Stimulated activated CD4-positive, alpha-beta T cell treated with anti-CD3 and anti-CD28 coated beads, TNF-alpha, amount 100 ng/mL, for 4 hours (primary cell): ENCODE measurements at places on chromosomes 5 and 9.

DNA sequence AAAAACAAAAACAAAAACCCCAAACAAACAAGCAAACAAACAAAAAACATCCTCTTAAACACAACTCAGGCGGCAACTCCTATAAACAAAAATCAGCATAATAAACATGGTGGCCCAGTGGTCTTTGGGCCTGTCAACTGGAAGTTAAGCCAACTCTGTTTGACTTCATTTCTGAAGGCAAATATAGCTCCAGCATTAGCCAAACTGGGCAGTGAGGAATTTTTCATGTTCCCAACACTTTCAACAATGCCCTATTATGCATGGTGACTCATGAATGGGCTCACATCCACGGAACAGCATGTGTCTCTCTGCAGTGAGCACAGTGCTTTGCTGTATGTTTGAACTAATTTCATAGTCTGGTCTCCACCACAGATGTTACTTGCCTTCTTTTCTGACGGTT is 143.9 kb upstream of the STC2 start:
- no peak for DNase-seq

GRCh38 chr9:89058906-89059305 is 67.6 kb downstream of the S1PR3 start:
- no peak for DNase-seq

DNA sequence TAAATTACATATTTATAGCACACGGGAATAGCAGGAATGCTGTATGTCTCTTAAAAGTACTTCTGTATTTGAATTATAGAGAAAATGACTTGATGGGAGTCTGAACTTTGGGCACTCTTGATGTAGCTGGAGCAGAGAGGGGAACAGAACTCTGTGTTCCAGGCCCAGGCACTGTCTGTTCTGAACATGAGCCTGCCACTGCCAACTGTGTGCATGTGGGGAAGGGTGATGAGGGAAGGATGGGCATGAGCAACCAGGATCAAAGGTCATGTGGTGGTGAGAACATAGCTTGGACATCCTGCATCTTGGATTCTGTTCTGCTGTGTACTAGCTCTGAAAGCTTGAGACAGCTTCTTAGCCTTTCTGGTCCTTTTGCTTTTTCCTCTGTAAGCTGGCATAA is 16.4 kb upstream of the ZBED3 start:
- DNase-seq = no peak

- no peak for DNase-seq
Measured at GRCh38 chr5:127567026-127567768, 49.8 kb downstream of the PRRC1 start.

DNA sequence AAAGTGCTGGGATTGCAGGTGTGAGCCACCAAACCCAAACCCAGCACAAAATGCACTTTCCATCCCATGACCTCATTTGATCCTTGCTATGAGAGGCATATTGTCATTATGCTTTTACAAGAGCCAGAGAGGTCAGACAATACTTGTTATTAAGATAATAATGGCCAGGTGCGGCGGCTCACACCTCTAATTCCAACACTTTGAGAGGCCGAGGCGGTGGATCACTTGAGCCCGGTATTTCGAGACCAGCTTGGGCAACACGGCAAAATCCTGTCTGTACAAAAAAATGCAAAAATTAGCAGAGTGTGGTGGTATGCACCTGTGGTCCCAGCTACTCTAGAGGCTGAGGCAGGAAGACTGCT is 55.9 kb upstream of the IL17B start:
- no peak for DNase-seq

GRCh38 chr5:34042321-34042720 is 692 bp downstream of the C1QTNF3 start:
- no peak for DNase-seq

DNA sequence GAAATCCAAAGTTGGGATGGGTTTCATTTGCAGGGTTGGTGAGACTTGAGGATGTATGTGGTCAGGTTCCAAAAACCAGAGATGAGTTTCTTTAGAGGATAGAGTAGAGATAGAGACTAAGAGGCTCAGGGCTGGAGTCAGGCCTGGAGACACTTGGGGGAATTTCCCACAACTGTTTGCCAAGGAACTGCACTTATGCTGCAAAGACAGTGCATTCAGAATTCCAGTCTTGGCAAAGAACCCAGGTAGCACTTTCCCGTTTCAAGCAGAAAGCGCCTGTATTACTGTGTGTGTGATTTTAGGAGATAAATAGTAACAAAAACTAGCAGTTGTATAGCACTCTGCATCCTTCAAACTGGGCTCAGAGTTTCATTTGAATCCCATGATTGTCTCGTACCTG is 55.4 kb downstream of the SNCAIP start:
- DNase-seq = no peak

DNA sequence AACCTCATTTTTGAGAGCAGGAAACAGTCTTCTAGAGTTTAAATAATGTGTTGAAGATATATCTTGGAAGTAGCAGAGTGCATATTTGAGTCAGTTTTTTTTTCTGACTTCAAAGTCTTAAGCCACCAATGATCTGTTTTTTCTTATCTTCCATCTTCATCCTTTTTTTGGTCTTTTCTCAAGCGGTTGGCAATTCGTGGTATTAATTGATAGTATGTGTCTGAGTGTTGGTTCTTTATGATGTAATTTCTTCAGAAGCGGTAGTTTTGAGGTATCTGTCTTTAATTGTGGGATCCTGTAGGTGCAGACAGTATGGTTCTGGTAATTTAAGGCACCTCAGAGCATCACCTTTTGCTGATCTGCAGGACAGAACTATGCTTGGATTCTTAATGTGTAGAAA is 3.9 kb downstream of the CSNK1G3 start:
- DNase-seq = no peak

GRCh38 chr9:11968631-11969030 is 724.6 kb upstream of the TYRP1 start:
- DNase-seq = no peak

DNA sequence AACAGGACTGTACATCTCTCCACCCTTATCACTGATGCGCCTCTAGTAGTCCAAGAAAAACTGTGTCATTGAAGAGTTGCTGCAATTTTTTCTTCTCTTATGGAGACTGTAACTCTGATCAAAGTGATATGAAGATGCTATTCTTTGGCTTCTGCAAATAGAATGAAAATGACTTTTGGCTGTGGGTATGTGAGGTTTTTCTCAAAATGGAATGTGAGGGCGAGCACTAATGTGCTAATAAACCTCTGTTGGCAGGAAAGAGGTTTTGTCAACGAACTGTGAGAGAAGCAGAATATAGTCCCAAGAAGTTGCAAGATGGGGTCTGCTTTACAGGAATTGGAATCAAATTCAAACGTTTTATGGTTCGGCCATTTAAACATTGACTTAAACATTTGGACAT is 252.0 kb upstream of the GAS1 start:
- no peak for DNase-seq

DNA sequence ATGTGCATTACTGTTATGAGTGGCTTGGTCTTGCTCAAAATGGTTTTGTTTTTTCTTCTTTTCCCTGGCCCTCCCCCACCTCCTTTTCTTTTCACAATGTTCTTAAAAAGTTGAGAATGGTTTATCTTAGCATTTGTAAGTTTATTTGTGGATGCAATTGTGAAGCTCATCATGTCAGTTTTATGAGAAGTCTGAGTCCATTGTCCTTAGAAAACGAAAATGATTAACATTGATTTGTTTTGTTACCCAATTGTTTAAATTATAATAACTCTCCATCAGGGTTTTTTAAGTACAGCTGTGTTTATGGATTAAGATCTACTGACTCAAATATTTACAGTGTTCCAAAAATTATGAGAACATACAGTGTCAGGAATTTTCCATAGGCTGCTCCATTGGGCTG is 511.3 kb upstream of the PAPPA start:
- no peak for DNase-seq

DNA sequence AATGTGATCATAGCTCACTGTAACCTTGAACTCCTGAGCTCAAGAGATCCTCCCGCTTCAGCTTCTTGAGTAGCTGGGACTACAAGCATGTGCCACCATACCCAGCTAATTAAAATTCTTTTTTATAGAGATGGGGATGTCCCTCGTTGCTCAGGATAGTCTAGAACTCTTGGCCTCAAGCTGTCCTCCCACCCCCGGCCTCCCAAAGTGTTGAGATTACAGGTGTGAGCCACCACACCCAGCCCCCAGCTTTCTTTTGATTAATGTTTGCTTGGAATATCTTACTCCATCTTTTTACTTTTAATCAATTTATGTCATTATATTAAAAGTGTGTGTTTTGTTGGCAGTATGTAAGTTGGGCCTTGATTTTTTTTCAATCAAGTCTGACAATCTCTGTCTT is 59.4 kb upstream of the EXOC3 start:
- DNase-seq = no peak

DNA sequence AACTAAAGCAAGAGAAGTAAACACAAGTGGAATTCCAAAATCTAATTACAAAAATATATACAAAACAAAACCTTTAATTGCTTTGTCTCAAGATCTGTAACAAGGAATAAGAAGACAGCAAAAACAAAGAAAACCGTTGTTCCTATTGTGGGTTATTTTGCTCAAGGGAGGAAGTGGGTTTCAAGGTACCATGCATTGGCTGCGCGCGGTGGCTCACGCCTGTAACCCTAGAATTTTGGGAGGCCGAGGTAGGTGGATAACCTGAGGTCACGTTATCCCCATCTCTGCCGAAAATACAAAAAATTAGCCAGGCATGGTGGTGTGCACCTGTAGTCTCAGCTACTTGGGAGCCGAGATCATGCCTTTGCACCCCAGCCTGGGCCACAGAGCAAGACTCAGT is 12.1 kb upstream of the IQGAP2 start:
- no peak for DNase-seq

- no peak for DNase-seq
Measured at GRCh38 chr5:6389397-6389796, 11.1 kb upstream of the MED10 start.

- DNase-seq = no peak
Measured at GRCh38 chr9:78989031-78989658, 582.6 kb upstream of the TLE4 start.
